Neural progenitor cell (in vitro differentiated cells): ENCODE measurements at places on chromosomes 12 and 14.

GRCh38 chr14:74955229-74956026 is at the start of gene PGF:
Gene PGF (minus strand): TSS chr14:74955597. CDS start chr14:74955242, 355 bp downstream.
- peak; percentile 90 for DNase-seq

DNA sequence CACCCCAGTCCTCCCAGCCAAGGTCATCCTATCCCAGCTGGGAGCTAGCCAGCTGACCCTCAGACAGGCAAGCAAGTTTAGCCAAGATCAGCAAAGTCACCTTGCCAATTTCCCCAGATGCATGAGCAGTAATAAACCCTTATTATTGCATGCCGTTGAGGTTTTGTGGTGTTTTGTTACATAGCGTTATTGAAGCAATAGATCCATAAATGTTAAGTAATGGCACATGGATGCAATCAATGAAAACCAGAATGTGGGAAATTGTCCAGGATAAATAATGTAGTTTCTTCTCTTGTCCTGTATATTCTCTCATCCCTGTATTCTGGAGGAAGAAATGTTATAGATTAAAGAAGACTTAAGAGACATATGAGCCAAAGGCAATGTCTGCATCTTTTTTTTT is 18.0 kb upstream of the TMEM260 start:
- DNase-seq = no peak

- no peak for DNase-seq
Observed at GRCh38 chr12:39989501-39989900, 116.4 kb downstream of the SLC2A13 start.

DNA sequence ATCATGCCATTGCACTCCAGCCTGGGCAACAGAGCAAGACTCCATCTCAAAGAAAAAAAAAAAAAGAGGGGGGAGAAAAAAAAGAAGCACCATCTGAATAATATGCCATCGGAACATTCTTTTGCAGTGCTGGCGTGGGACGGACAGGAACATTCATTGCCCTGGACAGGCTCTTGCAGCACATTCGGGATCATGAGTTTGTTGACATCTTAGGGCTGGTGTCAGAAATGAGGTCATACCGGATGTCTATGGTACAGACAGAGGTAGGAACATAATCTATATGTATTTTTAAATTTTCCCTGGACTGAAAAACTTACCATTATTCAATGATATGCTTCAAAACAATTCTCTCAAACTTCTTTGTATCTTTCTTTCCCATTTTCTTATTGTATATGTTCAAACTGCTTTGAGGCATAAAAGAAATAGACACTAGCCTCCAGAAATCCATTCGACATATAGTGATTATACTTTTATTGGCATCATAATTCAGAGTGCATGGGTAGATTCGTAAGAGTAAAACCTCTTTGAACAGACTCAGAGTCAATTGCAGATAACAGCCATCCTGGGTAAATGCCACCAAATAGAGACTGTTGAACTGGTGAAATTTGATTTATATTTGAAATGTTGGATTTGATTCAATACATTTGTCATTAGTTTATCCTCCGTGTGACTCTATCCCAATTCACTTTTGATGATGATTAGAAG is 199.7 kb downstream of the EPS8 start:
- DNase-seq = no peak

DNA sequence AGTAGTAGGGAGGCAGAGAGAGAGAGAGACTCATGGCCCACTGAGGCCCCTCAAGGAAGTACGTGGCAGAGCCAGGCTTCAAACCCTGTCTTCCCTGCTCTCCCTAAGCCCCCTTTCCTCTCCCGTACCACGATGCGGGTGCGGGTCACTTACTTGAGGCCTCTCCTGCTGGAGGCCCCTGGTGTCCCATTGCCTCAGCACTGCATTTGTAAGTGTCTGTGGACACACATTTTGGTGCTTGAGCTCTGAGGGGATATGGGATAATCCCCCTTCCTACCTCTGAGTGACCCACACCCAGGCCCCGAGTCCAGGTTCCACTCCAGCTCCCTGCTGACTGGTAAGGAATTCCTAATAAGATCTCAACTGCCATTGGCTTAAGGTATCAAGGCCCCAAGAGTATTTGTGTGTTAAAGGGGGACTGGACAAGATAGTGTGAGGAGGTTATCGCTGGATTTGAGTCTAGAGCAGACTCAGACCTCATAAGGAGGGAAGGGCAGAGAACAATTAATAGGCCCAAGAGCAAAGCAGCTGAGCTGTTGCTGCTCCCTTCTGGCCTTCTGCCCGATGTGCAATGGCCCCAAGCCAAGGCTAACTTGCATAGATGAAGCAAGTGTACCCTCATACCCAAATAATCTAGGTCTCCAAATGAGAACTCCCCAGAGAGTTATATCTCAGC is 71.9 kb downstream of the CRACR2A start:
- peak; percentile 53 for DNase-seq

- DNase-seq = no peak
Observed at GRCh38 chr12:123595729-123596128, 6.2 kb upstream of the DDX55 start.

- no peak for DNase-seq
Observed at GRCh38 chr14:100678469-100678828, 48.2 kb upstream of the DLK1 start.

DNA sequence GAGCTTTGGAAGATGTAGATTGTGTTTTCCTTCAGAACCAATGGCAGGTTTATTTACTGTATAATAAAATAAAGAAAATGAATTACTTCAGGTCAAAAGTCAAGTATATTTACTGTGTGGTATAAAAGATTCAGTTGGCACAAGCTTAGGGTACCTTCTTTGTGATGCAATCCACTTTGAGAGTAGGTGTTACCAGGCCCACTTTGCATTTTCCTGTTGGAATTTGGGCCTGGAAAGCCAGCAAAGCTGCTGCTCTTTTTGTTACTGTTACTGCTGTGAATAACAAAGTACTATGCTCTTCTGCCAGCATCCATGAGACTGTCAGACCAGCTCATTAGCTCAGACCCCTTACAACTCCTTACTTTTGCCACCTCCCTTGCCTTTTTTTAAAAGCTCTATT is 649.0 kb upstream of the SEL1L start:
- DNase-seq = no peak

DNA sequence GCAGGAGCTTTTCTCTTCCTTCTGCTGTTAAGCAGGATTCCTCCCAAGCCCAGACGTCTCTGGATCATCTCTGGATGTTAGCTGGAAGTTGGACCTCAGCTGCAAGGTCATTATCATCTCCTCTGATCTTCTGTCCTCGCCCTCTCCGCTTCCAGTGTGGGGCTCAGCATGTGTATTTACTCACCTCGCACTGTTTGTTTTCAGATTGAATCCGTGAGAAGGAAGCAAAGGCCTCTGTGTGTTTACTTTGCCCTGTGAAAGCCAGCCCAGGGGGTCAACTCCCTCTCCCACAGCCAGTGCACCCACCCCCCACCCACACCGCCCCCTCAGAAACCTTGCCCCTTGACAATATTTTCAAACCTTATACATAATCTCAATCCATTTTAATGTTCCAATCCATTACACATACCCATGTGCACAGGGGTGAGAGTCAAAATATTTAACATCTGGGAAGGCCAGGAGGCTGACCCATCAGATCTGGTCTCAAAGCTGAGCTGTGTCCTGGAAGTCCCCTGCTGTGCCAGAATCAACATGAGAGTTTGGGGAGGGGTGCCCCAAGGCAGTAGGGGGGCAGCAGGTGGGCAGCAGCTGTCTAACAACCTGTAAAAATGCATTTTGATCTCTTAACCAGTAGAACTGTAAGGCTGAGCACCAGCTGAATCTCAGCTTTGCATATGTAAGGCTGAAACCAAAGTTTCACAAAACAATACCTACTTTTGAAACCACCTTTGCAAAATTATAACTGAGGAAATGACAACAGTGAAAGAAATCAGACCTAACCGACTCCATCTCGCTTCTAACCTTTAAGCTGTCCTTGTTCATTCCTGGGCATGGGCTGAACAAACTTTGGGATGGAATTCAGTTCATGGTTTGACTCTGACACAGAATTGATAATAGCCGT is 157.9 kb downstream of the ZNF664 start:
- DNase-seq = no peak

DNA sequence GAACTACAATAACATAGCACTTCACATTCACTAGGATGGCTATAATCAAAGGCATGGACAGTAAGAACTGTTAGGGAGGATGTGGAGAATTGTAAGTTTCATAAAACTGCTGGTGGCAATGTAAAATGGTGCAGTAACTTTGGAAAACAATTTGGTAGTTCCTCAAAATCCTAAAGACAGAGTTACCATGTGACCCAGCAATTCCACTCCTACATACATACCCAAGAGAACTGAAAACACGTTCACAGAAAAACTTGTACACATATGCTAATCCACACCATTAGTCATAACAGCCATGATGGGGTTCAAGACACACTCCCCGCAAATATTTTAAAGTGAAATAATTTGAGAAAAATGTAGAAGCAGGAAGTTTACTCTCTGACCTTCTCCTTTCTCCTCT is 31.7 kb downstream of the GALC start:
- DNase-seq = no peak

GRCh38 chr12:101686176-101686575 is 11.3 kb upstream of the CHPT1 start:
- no peak for DNase-seq

DNA sequence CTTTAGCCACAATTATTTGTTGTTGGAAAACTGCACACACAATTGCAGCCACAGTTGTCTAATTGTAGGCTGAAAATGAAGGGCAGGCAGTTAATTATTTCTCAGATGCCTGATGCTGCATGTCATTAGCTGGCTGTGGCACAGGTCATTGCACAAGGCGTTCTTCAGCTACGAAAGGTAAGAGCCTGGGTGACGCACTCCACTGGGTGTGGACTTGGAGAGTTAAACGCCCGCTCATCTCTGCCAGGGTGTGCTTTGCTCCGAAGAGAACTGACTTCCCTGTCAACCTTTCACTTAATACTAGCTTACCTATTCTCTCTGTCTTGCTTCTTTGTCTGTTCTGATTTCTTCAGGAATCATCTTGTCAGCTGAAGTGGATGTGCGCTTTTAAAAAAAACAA is 91.4 kb upstream of the CPM start:
- no peak for DNase-seq

- DNase-seq = peak; percentile 55
Observed at GRCh38 chr14:40164083-40164482, 731.9 kb upstream of the FBXO33 start.

GRCh38 chr12:99418379-99418778 is 229.2 kb upstream of the GARIN6 start:
- DNase-seq = no peak

GRCh38 chr14:43706900-43707299 is 800.2 kb downstream of the FSCB start:
- DNase-seq = no peak

- DNase-seq = no peak
Observed at GRCh38 chr12:24424889-24425600, 475.6 kb upstream of the SOX5 start.

DNA sequence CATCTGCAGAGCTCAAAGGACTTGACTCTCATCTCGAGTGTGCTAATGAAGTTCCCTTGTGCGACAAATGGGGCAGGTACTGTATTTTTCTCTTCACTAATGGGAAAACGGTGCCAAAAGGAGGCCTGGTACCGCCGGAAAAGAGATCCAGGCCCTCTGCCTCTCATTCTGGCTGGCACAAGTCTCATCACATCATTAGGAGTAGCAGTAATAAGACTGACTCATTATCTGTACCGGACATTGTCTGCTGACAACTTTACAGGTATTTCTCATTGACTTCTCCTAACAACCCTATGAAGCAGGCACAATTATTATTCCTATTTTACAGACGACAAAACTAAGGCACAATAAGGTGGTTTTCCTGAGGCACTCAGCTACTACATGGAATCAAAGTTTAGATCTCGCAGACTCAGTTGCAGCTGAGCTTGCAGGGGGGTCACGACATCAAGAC is 668 bp downstream of the APPL2 start:
- peak; percentile 12 for DNase-seq

DNA sequence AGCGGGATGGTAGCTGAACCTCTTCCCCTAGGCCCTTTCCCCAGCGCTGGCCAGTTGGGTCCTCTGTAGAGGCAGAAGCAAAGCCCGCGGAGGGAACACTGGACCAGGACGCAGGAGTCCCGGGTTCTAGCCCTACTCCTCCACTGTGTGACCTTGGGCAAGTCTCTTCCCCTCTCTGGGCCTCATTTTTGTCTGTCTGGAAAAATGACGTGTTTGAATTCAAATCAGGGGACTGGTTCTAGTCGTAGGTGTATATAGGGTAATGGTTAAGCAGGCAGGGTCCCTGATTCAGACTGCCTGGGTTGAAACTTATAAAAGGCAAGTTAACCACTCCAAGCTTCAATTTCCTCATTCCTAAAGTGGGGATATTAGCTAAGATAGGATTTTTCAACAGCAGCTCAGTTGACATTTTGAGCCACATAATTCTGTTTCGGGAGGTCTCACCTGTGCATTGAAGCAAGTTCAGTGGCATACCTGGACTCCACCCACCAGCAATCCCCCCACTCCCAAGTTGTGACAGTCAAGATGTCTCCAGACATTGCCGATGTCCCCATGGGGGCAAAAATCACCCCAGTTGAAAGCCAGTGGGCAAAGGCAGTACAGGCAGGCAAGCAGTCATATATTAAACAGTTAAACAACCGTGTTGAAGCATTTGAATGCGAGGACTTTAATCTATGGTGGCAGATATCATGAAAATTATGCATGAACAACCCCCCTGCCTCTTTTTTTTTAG is 899 bp downstream of the TPCN1 start:
- DNase-seq = no peak

- no peak for DNase-seq
Observed at GRCh38 chr12:14691560-14691959, 4.8 kb downstream of the GUCY2C start.

DNA sequence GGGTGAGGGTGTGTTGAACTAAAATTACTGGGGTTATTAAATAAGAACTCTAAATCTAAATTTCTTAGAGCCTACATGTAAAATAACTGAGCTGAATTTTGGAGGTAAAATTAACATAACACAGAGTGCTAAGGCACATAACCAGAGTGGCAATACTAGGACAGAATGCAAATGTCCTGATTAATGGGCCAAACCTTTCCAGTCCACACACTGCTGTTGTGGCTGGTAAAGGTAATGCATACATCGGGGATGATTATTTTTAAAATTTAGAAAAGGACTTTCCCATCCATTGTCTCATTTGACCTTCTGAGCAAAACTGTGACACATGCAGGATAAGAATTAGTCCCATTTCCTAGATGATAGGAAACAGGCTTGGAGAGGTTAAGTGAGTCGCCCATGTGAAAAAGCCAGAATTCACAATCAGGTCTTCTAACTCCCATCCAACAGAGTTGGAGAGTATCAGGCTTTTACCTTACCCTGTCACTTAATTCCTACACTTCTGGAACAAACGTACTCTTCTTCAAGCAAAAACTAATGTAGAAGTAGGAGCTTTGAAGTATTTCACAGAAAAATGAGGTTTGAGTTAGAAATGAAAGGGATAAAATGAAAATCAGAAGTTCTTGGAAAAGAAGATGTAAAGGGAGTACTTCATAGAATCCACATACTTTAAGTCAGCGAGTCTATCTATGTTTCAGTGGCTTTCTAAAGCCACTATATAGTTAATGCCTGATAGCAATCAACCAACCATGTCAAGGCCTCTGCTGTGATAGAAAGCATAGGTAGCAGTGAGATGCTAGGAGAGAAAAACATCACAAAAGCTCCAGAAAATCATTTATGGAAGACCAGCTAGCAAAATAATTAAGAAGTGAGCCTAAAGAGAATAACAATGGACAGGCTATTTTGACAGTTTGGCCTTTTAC is 334.9 kb upstream of the DIO2 start:
- no peak for DNase-seq

- DNase-seq = peak; percentile 81
Observed at GRCh38 chr12:93376436-93377251, 1.1 kb upstream of the NUDT4 start.
